ENCODE measurements at places on chromosomes 1 and 21. TPM values are rescaled to one million over a fixed set of nuclear protein-coding genes. Genes with fewer than 3 reads are reported as not detected.

The NEGR1 gene
- 21.4 TPM for total RNA-seq

The MSTO1 gene
- total RNA-seq = 26.9 TPM

The CD1C gene
- 0.61 TPM for total RNA-seq

The ATF3 gene
- 6.0 TPM for total RNA-seq

The NUP210L gene
- total RNA-seq = 0.11 TPM

The TENT5C gene
- total RNA-seq = 15.3 TPM

The WNT9A gene
- total RNA-seq = 6.4 TPM

The CYP4A11 gene
- total RNA-seq = 0.72 TPM

The AMY2A gene
- 0.69 TPM for total RNA-seq

The AMIGO1 gene
- total RNA-seq = 12.6 TPM

The UBE2U gene
- total RNA-seq = not detected

The ICOSLG gene
- total RNA-seq = 1.5 TPM

The ANKRD34A gene
- 1.8 TPM for total RNA-seq

The LAMB3 gene
- total RNA-seq = 1.3 TPM

The TRPM2 gene
- 11.1 TPM for total RNA-seq

The SLC35F3 gene
- 13.5 TPM for total RNA-seq

The AGO1 gene
- 16.7 TPM for total RNA-seq

The PLA2G2D gene
- not detected for total RNA-seq

The AUNIP gene
- total RNA-seq = 2.3 TPM

The GOLT1A gene
- 2.4 TPM for total RNA-seq

The CFHR2 gene
- total RNA-seq = not detected

The TCHH gene
- 0.10 TPM for total RNA-seq

The OLIG2 gene
- 44.0 TPM for total RNA-seq

The CAMK2N1 gene
- 93.3 TPM for total RNA-seq

The ADGRL2 gene
- total RNA-seq = 176 TPM

The SLC9C2 gene
- 0.79 TPM for total RNA-seq

The RHOC gene
- total RNA-seq = 282 TPM

The MNDA gene
- total RNA-seq = 4.4 TPM

The FAM151A gene
- total RNA-seq = not detected

The DENND2C gene
- total RNA-seq = 9.3 TPM

The OR2L2 gene
- total RNA-seq = 0.39 TPM

The LEFTY2 gene
- total RNA-seq = 0.44 TPM

The DMRTA2 gene
- total RNA-seq = not detected

The RNU1-1 gene
- 29,651 TPM for total RNA-seq

The DSTYK gene
- total RNA-seq = 25.1 TPM

The RGS18 gene
- total RNA-seq = 8.4 TPM

The KIAA1614 gene
- total RNA-seq = 2.0 TPM

The ERICH3 gene
- 5.7 TPM for total RNA-seq

The FAM110D gene
- total RNA-seq = 1.7 TPM

The MPL gene
- total RNA-seq = 0.30 TPM

The ZMYND12 gene
- total RNA-seq = 6.1 TPM

The HRNR gene
- total RNA-seq = not detected

The KRTAP13-2 gene
- not detected for total RNA-seq
